ENCODE measurements at places on chromosomes 13 and 19. TPM values are rescaled to one million over a fixed set of nuclear protein-coding genes. Genes with fewer than 3 reads are reported as not detected.

- H3K27ac ChIP-seq: peak overlapping the region; percentile 31
- H3K4me3 ChIP-seq: no peak overlapping the region
- H3K36me3 ChIP-seq: no peaks in the 10 kb centered on the region
Observed at GRCh38 chr13:27183561-27184147, 12.0 kb upstream of the USP12 start.

Gene NPHS1
- not detected for polyA plus RNA-seq

Gene TMEM91
- 5.5 TPM for polyA plus RNA-seq

- no peaks in the 10 kb centered on the region for H3K27me3 ChIP-seq
- H3K27ac ChIP-seq: no peak overlapping the region
- no peak for DNase-seq
- no peaks in the 10 kb centered on the region for H3K36me3 ChIP-seq
- no peak overlapping the region for H3K4me3 ChIP-seq
Observed at GRCh38 chr13:108249150-108249549, 20.4 kb upstream of the TNFSF13B start.

DNA sequence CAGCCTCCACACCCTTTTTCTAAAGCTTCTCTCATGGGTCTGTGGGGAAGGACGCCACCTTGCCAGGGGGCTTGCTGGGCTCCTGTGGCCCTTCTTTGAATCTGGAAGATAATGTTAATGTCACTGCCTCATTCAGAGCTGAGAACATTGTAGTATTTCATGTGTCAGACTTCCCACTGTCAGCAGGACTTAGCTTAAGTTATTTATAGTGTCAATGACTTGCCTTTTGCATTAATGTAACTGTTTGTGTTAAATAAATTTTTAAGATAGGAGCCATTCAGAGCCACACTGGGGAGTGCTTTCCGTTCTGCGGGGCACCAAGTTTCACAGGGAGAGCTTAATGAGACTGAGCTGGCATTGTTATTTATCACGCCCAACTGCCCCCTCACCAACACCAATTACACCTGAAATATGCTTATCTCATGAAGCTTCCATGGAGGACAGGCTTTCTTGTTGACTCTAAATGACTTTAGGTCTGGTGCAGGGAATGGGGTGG lies 226.9 kb upstream of the UBL3 start:
- no peaks in the 10 kb centered on the region for H3K36me3 ChIP-seq
- no peak overlapping the region for H3K27ac ChIP-seq
- no peaks in the 10 kb centered on the region for H3K4me1 ChIP-seq
- no peak for DNase-seq
- peaks cover 5% of the 10 kb centered on the region for H3K27me3 ChIP-seq

DNA sequence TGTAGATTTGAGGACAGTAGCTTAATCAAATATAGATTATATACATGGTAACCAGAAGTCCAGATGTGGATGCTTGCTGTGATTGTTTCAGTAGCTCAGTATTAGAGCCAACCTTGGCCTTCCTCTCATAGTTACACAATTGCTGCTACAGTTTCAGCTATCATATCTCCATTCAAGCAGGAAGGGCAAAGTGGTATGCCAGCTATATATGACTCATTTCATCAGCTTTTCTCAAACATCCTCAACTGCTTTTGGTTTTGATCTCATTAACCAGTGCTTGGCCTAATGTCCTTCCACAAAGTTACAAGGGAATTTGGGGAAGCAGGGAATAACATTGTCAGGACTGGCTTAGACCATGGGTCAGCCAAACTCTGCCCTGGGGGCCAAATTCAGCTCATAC lies 73.0 kb upstream of the MAB21L1 start:
- 0 out of 2 replicates have a peak, but pooled peaks cover 2% of the 10 kb centered on the region for H3K4me1 ChIP-seq
- H3K36me3 ChIP-seq: no peaks in the 10 kb centered on the region
- no peak overlapping the region for H3K27ac ChIP-seq
- H3K4me3 ChIP-seq: no peak overlapping the region
- no peaks in the 10 kb centered on the region for H3K27me3 ChIP-seq

- H3K27ac ChIP-seq: no peak overlapping the region
- H3K27me3 ChIP-seq: no peaks in the 10 kb centered on the region
- no peaks in the 10 kb centered on the region for H3K4me1 ChIP-seq
- H3K4me3 ChIP-seq: no peak overlapping the region
- H3K36me3 ChIP-seq: no peaks in the 10 kb centered on the region
Observed at GRCh38 chr13:66847541-66847940, 382.6 kb downstream of the PCDH9 start.

Gene KLK2
- polyA plus RNA-seq: not detected

Measured in IMR-90 (cell line).